ENCODE measurements at places on chromosomes 4 and X. TPM values are rescaled to one million over a fixed set of nuclear protein-coding genes. Genes with fewer than 3 reads are reported as not detected.

The PCDH18 gene
- 0.46 TPM for total RNA-seq

The PIR gene
- 179 TPM for total RNA-seq

The CTAG2 gene
- not detected for total RNA-seq

The NSUN7 gene
- total RNA-seq: not detected

The GPAT3 gene
- total RNA-seq: 80.5 TPM

The SLC25A31 gene
- total RNA-seq: not detected

The VCX gene
- not detected for total RNA-seq

The EDA gene
- 0.67 TPM for total RNA-seq

The DGAT2L6 gene
- not detected for total RNA-seq

The PCYT1B gene
- 0.40 TPM for total RNA-seq

The ADH1B gene
- total RNA-seq: not detected

The EDNRA gene
- total RNA-seq: 0.35 TPM

The NR0B1 gene
- 90.0 TPM for total RNA-seq

The TENM3 gene
- total RNA-seq: 13.8 TPM

The ESX1 gene
- total RNA-seq: not detected

The BDH2 gene
- total RNA-seq: 6.0 TPM

The SPANXA2 gene
- not detected for total RNA-seq

The RADX gene
- total RNA-seq: 9.0 TPM

The CYBB gene
- not detected for total RNA-seq

The EVC2 gene
- total RNA-seq: not detected

The IBSP gene
- total RNA-seq: not detected

The PAPSS1 gene
- 15.2 TPM for total RNA-seq

The EBP gene
- 39.8 TPM for total RNA-seq

The L1CAM gene
- total RNA-seq: 29.9 TPM

The UGT2B17 gene
- total RNA-seq: not detected

The GATA1 gene
- not detected for total RNA-seq

The HERC5 gene
- total RNA-seq: 3.0 TPM

The SERPINA7 gene
- total RNA-seq: not detected

The UBL4A gene
- total RNA-seq: 93.2 TPM

The PARM1 gene
- total RNA-seq: 0.52 TPM

The FAM47E gene
- 0.78 TPM for total RNA-seq

The DRD5 gene
- not detected for total RNA-seq

The TCEAL6 gene
- not detected for total RNA-seq
